ENCODE measurements at places on chromosomes 3 and 15.

- no peak for DNase-seq
Measured at GRCh38 chr15:94655249-94655880, 424.0 kb downstream of the MCTP2 start.

GRCh38 chr15:80736560-80736959, 41.5 kb downstream of the ABHD17C start:
- DNase-seq = no peak

DNA sequence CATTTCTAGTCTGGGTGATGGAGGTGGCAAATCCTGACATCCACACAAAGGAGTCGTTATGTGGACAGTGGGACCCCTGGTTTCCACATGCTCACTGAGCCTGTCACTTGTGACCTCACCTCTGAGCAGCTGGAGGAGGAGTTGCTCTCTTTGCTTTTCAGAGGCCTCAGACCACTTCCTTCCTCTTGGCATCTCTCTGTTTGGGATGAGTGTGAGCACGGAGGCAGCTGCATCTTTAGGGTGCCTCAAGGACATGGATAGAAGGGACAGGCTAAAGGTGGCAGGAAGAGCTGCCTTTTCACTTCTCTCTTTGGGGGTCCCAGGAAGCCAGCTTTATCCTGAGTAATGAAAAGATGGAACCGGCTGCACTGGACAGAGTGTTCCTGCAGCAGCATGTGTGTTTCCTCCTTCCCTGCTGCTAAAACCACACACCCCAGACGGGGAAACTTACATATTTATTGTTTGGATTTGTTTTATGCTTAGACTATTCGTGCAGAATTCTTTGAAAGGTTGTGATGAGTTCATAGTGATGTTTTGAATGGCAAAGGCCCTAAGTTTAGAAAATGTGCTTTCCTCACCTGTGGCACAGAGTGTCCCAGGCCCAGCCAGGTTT, 31.8 kb downstream of the GPR171 start:
- DNase-seq = no peak

DNA sequence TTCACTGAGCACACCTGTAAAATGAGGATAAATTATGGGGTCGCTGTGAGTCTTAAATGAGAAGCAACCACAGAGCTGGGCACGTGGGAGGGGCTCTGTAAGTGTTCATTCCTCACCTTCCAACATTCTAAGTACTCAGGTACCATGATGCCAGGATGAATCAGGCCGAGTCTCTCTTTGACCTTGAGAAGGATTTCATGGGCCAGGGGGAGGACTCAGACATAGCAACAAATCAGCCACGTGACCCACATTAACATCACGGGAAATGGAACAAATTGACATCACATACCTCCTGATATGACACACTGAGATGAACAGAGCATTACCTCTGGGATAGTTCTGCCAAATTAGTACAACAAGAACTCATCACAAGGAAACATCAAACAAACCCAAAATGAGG, 35.2 kb upstream of the USP3 start:
- DNase-seq = no peak

GRCh38 chr3:178947738-178948137, 123.9 kb downstream of the ZMAT3 start:
- no peak for DNase-seq

DNA sequence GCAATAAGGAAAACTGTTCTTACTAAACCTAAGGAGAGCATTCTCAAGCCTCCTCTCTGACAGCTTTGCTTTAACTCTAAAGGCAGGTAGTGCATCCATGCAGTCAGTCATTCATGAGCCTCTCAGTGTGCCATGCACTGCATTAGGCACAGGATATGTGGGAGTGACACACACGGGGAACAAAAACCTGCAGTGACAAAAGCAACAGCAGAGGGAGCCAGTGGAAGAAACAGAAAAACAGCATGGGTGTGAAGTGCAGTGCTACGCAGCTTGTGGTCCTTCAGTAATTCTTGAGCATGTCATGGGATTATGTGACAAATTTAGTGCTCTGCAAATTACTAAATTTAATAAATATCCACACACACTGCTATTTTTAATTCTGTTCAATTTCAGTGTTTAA, 230.7 kb downstream of the BBX start:
- DNase-seq = peak; percentile 21

DNA sequence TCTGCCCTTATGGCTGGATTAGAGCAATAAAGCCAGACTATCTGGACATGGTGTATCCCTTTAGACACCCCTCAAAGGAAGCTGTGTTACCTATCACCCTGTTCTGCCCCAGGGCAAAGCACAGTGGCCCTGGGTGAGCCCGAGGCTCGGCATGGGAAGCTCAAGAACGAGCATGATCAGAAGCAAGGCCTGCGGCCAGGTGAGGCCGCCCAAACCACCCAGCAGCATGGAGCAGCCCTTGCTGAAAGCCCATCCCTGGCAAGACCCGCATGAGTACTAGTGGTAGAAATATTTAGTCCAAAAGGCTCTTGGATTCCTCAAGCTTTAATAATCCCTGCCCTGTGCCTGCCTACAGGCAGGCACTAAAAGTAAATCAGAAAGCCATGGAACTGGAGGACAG, 261.1 kb downstream of the MEX3B start:
- DNase-seq = no peak

DNA sequence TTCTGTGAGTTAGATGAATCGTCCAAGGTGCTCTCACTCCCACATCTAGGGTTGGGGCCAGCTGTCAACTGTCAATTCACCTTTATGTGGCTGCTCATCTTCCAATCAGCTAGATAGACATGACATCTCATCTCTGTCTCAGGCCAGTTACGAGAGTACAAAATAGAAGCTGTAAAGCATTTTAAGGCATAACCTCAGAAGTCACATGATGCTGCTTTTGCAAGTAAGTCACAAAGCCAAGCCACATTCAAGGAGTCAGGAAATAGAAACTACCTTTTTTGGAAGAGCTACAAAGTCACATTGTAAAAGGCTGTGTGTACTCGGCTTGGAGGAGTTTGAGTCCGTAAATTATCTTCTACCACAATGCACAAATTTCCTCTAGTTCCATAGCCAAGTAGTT, 5.1 kb upstream of the CCR1 start:
- no peak for DNase-seq

DNA sequence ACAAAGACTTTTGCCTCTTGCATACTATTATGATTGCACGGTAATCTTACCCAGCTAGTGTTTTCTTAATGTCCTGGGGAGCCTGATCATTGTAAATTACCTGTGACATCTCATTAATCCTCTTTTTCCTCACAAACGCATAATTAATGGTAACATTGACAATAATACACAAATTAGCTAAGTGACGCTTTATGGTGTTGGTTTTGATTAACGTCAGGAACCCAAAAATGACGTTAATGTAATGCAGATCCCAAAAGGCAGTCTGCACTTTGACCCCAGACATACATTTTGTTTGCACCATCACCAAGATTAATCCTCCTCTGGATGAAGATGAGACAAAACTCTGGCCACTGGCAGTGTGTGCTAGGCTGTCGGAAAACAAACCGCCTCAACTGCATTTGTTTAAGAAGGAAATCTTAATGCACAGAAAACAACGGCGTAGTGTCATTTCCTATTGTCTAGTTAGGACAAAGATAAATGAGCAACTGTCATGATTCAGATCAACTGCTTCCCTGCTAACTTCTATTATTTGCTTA, 83.9 kb upstream of the CDIN1 start:
- DNase-seq = no peak

DNA sequence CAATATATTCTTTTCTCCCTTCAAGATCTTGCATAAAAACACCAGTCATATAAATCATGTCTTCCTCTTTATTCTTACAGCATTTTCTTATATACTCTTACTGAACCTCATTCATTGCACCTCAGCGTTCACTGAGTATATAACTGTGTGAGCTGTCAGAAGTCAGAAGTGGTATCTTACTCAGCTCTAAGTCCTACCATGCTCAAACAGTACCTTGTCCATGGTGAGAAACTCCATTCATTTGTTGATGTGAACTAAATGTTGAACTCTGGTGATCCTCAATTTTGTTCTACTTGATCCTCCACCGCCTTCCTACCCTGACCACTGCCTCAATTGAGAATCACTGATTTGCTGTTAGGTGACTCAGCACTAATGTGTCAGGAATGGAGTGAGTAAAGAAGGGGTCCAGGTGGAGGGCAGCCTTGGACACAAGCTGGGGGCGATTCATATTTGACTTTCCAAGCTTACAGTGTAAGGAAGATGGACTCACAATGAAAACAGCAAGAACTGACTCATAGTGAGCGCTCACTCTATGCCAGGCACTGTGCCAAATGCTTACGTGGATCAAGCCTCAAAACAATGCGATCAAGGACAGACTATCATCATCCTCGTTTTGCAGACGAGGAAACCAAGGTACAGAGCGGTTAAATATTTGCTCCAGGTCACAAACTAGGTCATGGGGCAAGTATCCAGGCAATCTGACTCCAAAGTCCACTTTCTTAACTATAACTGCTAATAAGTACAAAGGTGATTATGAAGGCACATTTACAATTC, 13.5 kb upstream of the ZFYVE19 start:
- DNase-seq = peak; percentile 18

GRCh38 chr3:21405671-21406667, 345.0 kb downstream of the ZNF385D start:
- no peak for DNase-seq

DNA sequence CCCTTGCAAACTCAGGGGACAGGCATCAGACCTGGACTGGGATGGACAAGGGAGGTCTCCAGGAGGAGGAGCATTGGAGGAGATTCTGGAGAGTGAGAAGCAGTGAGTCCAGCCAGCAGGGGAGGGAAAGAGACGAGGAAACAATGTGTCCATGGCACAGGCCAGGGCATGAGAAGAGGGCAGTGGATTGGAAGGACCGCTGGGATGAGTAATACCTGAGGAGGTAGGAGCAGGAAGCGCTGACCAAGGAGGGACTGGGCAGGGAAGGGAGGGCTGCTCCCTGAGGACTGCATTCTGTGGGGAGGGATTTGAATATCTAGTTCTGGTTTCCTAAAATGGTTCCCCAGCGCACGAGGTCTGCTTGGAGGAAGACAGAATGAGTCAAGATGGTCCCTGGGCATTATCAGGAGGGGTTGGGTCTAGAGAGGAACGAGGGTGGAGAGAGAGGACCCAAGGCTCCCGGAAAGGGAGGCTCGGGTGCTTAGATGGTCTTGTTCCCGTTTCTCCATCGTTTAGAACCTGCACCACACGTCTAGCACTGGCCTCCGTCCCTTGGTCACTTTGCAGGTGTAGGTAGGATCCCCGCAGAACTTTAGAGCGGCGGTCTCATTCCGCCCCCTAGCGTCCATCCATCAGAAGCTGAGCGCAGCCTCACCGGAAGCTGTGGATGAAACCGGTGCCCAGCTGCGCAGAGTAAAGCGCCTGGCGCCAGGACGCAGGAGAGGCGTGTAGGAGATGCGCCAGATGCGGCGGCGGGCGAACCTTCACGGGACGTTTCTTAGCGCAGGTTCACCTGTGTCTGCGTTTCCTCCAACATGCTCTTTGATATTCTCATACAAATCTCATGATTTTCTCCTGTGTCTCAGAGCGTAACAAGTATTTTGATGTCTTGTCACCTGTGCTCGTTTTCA, 190.7 kb upstream of the NDN start:
- peak; percentile 64 for DNase-seq

DNA sequence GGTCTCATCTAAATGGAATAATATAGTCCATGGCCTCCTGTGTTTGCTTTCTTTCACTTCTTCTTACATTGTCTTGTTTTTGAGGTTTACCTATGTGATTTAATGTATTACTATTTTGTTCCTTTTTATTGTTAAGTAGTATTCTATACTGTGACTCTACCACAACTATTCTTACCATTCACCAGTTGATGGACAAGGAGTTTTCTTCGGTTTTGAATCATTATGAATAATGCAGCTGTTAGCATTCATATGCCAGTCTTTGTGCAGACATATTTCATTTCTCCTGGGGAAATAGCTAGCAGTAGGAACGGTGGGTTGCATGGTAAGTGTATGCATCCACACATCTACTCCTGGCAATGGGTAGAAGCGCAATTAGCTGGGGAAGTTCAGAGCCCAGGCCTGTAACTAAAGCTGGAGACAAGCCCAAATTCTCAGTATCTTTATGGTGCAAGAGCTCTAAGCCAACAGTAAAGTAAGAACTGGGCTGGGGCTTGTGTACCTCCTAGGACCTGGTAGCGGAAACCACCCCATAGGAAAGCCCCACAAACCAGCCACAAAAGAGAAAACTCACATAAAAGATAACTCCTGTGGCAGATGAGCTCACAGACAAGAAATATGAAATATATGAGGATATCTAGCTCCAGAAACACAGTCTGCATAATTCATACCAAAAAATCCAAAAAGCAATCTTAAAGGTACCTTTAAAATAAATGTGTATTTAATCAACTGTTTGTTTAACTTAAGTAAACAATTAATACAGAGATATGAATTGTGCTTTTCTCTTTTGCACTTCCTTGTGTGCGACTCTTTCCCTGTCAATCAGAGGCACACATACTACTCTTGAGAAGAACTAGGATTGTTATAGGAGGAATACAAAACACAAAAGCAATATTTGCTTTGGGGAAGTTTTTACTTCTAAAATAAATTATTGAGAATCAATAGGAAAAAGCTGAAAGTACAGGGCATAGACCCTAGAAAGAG, 2.7 kb upstream of the CSTA start:
- DNase-seq = no peak

DNA sequence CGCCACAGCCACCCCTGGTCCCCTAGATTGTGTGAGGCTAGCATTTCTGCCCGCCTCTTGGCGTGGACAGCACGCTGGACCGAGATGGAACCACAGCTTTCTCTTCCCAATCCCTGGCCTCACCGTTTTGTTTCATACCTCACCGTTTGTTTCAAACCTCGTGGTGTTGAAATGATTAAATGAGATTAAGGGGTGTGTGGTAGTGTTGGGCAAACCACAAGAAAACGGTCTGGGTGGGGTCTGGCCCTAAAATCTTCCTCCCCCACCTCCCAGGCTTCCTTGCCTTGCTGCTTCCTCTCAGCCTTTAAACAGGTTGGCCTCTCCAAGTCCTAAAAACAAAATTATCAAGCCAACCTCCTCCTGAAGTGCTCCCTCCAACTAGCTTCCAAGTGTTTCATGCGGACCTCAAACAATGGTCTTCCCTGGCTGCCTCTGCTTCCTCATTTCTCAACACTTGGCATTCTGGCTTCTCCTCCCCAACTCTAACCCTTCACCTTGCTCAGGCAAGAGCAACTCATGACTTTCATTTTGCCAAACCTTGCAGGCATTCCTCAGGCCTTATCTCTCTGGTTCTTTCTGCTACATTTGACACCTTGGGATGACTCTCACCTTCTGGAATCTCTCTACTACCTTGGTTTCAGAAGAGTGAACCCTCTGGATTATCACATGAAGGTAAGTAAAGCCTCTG, 1.4 kb upstream of the ATP13A3 start:
- no peak for DNase-seq

- DNase-seq = peak; percentile 10
Measured at GRCh38 chr3:105868431-105868741, 426 bp downstream of the CBLB start.

- DNase-seq = no peak
Measured at GRCh38 chr3:35648347-35648746, 9.0 kb downstream of the ARPP21 start.

DNA sequence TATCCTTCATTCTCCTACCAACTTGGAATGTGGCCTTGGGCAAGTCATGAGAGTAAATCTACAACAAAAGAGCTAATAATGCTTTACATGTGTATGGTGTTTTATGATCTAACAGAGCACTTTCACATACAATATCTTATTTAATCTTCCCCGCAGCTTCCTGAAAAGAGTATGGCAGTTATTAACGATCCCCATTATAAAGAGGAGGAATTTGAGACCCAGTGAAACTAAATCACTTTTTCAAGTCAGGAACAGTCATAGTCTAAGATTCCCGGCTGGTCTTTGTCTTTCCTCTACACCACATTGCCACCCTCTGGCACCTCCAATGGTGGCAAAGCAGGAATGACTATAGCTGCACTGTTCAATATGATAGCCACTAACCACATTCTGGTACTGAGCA, 69.7 kb upstream of the CMSS1 start:
- DNase-seq = no peak

GRCh38 chr3:58202917-58203360, 7.8 kb downstream of the DNASE1L3 start:
- no peak for DNase-seq
